NCI-H2171 (cell line): ENCODE measurements at places on chromosomes 6 and 20.

DNA sequence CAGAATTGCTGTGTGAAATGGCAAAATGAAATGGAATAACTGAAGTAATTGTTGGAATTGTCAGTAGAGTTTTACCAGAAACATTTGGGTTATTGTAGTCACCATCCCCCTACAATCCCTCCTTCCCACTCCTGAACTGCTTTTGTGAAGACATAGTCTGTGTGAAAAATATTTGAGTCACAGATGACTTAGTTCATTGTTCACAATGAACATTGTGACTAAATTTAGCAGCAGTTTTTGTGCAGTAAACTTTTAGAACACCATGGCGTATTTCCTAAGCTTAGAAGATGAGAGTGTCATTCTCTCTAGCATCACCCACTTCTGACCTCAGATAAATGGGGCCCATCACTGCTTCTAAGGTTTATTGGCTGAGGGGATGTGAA, 11.0 kb downstream of the OTOR start:
- no peak for DNase-seq

- DNase-seq, result no peak
Measured at GRCh38 chr20:34013554-34013953, 19.8 kb downstream of the RALY start.

GRCh38 chr20:40309731-40310130, 379.3 kb downstream of the MAFB start:
- DNase-seq, result no peak

DNA sequence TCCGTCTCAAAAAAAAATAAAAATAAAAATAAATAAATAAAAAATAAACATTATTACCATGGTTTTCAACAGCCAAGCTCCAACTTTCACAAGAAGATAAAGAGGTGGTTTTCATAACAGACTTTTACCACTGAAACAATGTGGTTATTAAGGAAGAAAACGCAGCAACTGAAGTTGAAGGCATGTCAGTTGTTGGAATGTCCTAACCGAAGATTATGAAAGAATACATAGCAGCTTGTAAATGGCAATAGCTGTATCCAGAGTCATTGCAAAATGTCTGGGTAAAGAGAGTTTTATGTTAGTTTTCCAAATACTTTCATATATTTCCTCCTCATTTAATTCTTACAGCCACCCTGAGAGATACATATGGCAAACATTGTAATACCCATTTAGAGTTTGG, 161.6 kb upstream of the MARCKS start:
- DNase-seq, result no peak

GRCh38 chr6:7646394-7646793, 56.4 kb downstream of the SNRNP48 start:
- DNase-seq, result no peak

GRCh38 chr6:168363811-168364792, 44.5 kb upstream of the DACT2 start:
- DNase-seq, result no peak
